ENCODE measurements at places on chromosomes 13 and 19.

GRCh38 chr19:10551698-10552301 is 8.1 kb downstream of the ATG4D start:
- no peak for DNase-seq

DNA sequence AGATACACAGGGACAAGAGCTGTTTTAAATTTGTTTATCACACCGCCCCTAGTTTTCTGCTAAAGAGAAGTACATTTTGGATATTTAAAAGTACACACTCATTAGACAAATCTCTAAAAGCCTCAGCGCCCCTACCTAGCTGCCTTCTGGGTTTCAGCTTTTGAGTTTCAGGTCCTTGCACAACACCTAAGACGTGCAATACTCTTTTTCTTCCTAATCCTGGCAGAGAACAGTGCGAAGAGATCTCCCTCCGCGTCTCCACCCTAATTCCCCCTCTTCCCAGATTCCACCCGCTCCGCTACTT is 421 bp upstream of the KLF5 start:
- DNase-seq = no peak

- DNase-seq = no peak
These were observed 1.1 kb downstream of the MIER2 start for GRCh38 chr19:343451-343931.

- DNase-seq = no peak
These were observed 370.9 kb downstream of the FGF9 start for GRCh38 chr13:22041741-22042140.

DNA sequence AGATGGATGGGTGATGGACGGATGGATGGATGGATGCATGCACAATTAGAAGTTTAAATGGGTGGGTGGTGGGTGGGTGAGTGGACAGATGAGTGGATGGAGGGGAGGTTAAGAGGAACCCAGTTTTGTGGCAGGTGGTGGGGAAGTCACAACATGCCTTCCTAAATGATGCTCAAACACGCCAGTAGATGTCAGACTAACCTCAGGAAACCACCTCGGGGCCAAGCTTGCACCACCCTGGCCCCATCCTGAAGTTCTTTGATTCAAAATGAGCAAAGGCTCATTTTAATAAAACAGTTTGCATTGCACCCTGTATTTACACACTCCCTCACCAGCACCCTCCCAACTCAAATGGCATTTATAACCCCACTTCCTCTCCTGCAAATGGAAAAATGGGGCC is 91.4 kb upstream of the CACNA1A start:
- no peak for DNase-seq

DNA sequence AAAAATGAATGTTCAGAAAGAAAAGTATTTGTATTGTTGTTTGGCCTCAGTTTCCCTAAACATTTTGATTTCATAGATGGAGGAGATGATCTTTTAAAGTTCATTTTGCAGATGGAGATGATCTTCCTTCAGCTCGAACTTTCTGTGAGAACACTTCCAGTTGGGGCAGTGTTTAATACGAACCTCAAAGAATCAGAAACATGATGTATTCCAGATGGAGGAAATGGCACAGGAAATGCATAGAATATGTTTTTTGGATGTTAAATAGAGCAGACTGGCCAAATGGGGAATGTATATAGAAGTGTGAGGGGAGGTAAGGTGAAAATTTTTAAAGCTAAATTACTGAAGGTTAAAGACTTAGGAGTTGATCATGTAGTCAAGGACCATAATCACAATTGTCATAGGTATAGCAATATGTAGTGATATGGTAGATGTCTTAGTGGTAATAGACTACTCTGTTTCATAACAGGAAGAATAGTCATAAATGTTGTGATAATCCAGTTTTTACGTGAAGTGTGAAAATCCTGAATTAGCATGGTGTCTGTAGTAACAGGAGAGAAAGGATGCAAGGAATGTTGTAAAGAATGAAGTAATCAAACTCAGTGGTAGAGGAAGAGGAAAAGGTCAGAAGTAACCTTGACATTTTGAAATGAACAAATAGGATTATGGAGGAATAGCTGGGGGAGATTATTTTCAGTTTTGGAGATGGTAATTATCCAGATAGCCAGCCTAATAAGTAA is 5.1 kb downstream of the RAP2A start:
- no peak for DNase-seq

DNA sequence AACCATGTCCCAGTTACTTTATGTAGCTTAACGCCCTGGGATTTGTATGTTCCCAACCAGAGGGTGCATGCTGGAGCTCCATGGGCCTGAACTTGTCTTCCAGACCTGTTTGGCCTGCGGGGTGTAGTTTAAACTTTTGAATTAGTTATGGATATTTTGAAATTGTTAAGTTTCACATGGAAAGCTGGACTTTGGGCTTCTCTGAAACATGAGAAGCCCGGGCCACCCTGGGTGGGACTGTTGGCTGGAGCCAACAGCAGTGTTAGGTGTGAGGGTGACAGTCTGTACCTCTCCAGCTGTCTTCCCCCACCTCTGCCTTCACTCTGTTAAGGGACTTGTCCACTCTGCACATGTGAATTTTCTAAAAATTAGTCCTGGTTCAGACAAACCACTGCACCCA is 1.6 kb downstream of the UBE2L5 start:
- DNase-seq = no peak

DNA sequence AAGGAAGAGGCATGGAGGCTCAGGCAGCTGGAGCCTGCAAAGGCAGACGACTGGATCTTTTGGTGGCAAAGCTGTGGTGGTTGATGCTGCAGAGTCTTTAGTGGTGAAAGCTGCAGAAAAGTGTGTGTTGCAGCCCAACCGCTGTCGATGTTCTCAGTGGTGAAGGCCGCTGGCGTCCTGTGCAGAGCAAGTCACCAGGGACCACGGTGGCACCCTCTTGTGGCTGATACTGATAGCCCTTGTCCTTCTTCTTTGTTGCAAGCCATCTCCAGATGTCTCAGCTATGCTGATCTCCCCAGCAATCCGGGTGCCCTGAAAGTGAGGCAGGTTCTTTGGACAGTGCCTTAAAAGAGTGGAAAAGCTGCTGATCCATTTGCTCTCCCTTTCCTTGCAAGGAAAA is 610.9 kb upstream of the PCDH9 start:
- DNase-seq = no peak

- no peak for DNase-seq
These were observed 43.6 kb upstream of the UBAC2 start for GRCh38 chr13:99157046-99157445.

DNA sequence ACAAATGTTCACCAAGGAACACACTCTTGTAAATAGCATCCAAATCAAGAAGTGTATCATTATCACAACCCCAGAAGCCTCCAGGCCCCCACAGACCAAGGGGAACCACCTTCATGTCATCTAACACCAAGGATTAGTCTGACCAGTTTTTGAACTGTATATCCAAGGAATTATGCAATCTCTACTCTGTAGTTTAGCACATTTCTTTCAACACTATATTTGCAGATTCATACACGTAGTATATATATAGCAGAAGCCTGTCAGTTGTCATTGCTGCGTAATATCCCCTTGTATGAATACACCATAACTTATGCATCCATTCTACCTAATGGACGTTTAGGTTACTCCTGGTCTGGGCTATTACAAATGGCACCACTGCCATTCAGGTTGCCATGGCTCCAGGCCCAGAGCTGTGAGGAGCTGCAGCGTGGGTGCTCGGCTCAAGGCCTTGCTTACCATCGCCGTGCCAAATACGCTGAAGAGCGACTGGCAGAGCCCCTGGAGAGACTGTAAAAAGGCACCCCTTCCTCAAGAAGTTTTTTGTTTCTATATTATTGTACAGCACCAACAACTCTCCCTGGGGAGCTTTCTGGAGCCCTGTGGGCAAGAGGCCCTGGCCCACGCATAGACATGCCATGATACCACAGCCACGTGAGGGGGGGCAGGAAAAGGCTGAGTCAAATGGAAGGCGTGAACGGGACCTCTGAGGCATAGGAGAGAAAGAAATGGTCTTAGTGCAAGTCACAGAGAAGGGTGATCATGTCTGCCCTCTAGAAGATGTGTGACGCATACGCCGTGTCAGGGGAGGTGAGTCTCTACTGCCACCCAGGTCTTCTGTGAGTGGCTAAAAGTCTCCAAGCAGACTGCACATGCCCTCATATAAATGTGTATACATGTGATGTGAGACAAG is 10.8 kb downstream of the LATS2 start:
- no peak for DNase-seq

DNA sequence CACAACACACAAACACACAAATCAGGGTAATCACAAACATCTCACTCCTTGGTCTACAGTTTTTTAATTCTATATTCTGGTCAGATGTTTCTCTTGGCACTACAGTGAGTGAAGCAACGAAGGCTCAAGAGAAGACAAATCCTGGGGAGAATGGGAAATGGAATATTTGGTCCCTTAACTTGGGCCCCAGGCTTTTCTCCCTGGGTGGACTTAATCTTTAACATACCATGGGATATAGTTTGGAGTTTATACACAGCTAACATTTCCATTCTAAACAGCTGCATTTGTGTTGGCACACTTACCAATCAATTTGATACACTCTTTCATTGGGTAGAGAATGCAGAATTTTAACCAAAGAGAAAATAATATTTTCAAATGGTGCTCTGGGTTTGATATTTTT is 1132.6 kb upstream of the SLC10A2 start:
- DNase-seq = no peak

DNA sequence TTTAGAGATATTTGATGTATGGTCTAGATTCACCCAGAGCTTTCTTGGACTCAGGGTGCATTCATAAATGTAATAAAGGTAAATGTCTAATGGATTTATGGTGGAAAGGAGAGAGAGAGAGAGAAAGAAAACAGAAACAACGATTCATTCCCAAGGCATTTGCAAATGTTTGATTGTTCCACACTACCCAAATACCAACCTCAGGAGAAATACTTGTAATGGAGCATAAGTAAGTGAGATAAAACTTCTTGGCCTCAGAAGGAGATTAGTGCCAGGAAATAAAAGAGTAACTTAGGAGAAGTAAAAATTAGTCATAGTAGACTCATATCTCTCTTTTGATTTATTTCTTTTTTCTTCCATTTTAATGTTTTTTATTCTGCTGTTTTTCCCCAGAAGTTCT is 40.6 kb upstream of the DGKH start:
- no peak for DNase-seq

DNA sequence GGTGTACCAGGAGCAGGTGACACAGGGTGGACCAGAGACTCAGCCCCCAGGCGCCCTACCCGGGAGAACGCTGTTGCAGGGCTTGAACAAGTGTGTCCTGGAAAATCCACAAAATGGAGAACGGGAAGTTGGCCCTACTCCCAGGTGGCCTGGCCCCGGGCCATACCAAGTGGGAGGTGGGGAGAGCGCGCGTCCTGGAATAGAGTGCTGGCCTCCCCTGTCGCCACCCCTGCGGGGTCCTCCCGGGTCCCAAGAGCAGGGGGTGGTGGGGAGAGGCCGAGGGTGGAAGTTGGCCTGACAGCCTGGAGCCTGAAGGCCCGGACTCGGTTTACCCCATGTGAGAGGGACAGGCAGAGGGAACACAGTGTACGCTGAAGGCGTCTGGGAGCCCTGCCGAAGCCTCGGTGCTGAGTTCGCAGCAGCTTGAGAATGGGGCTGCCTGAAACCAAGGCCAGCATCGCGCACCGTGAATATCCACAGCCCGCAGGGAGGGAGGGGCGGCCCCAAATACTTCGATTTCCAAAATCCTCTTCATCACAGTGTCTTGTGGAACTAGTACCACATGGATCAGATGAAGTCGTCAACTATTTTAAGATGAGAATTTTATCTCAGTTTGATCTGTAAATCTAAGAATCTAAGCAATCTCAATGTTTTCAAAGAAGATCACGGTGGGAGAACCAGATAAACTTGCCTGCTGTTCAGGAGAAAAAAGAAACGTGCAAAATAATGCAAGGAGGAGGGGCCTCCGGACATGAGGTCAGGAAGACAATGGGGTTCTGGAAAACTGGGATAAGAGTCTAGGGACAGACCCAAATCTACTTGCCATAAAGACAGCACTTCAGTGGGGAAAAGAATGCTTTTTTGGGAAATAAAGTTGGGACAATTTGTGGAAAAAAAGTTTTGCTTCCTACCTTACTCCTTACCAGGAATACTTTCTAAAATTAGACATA is 10.4 kb upstream of the KLF16 start:
- DNase-seq = no peak

- no peak for DNase-seq
These were observed 754 bp downstream of the DNAJB1 start for GRCh38 chr19:14517446-14517839.

GRCh38 chr13:30392681-30393045 is 29.6 kb upstream of the UBE2L5 start:
- no peak for DNase-seq

DNA sequence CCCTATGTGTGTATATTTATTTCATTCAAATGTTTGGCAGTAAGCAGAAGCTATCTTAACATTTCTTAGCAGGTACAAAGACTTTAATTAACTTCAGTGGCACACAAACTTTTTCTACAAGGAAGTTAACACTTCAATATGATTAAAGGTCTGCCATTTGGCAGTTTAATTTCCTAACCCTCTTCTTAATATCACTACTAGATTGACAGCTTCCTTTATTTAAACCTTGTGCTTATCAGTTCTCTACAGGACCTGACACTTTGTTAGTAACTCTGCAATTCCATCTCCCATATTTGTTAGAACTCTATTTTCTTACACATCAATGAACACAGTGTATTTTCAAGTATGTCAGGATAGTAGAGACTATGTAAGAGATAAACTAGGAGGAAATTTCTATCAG is 152.4 kb upstream of the ATXN8OS start:
- no peak for DNase-seq

GRCh38 chr13:77430377-77430951 is 103.6 kb upstream of the MYCBP2 start:
- DNase-seq = no peak

GRCh38 chr19:51022526-51022925 is 3.0 kb upstream of the KLK10 start:
- DNase-seq = no peak

- DNase-seq = no peak
These were observed 9.2 kb upstream of the FCGBP start for GRCh38 chr19:39943586-39943985.

DNA sequence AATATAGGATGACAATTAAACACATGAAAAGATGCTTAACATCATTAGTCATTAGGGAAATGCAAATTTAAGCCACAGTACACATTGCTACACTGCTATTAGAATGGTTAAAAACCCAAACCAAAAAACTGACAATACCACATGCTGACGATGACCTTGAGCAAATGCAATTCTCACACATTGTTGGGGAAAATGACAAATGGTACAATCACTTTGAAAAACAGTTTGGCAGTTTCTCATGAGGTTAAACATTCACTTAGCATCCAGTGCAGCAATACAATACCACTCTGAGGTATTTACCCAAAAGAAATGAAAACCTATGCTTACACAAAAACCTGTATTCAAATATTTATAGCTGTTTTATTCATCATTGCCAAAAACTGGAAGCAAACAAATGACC is 11.3 kb downstream of the FLT3 start:
- DNase-seq = no peak

- DNase-seq = no peak
These were observed 21.6 kb upstream of the WDR88 start for GRCh38 chr19:33110137-33110910.

GRCh38 chr13:67353941-67354340 is 123.8 kb upstream of the PCDH9 start:
- no peak for DNase-seq

GRCh38 chr19:35166100-35167063 is 11.8 kb downstream of the FXYD5 start:
- no peak for DNase-seq

GRCh38 chr13:71214821-71215220 is 652.2 kb downstream of the DACH1 start:
- no peak for DNase-seq

- no peak for DNase-seq
These were observed 110.2 kb downstream of the STK24 start for GRCh38 chr13:98466634-98467236.
